ENCODE measurements at places on chromosomes 1 and 21. TPM values are rescaled to one million over a fixed set of nuclear protein-coding genes. Genes with fewer than 3 reads are reported as not detected.

DNA sequence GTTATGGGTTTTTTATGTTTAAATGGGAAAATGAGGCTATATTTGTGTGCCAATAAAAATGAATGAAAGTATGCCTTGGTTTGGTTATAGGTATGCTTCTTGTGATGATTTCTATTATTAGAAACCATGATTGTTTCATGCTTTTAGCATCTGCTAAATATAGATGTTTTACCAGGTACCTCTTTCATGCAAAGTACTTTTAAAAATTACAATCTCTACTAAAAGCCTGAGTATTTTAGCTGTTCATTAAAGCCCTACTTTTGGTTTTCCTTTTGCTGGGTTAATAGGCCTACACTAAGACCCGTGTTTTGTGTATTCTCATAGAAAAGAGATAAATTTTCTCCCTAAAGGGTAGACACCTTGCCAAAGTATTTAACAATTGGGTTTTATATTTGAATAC is 32.0 kb downstream of the MTF2 start:
- DNase-seq: no peak

SLC2A1 gene
- 1,905 TPM for total RNA-seq

EDARADD gene
- 2.6 TPM for total RNA-seq

- DNase-seq: no peak
These were observed 28.7 kb downstream of the FMO2 start for GRCh38 chr1:171213559-171214454.

- no peak for DNase-seq
These were observed 101.8 kb downstream of the CLIC6 start for GRCh38 chr21:34770576-34770975.

ERI3 gene
- total RNA-seq: 22.1 TPM

GRCh38 chr21:41357546-41357945 is 4.3 kb upstream of the MX2 start:
- no peak for DNase-seq

- DNase-seq: no peak
These were observed 192.5 kb upstream of the GREM2 start for GRCh38 chr1:240804475-240804874.

ZFP69 gene
- total RNA-seq: 2.1 TPM

DNA sequence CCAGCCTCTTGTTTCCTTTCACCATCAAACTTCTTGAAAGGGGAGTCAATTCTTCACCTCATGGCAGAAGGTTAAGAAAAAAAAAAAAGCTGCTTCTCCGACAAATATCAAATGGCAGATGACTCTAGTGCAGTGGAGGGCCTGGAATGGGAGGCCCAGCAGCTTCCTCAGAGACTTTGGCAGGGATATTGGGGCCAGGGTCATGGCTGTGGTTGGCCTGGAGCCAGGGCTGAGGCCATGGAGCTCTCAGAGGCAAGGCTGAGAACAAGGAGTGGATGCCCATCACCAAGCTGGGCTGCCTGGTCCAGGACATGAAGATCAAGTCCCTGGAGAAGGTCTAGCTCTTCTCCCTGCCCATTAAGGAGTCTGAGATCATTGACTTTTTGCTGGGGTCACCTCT is 18.7 kb downstream of the MTF1 start:
- no peak for DNase-seq
